ENCODE measurements at places on chromosomes 7 and 10. TPM values are rescaled to one million over a fixed set of nuclear protein-coding genes. Genes with fewer than 3 reads are reported as not detected.

Gene ACADSB
- total RNA-seq, result 18.7 TPM

Gene ADIRF
- total RNA-seq, result 98.1 TPM

Gene NKX2-3
- total RNA-seq, result 35.2 TPM

Gene LBX1
- total RNA-seq, result not detected

Gene GPR146
- total RNA-seq, result 30.8 TPM

DNA sequence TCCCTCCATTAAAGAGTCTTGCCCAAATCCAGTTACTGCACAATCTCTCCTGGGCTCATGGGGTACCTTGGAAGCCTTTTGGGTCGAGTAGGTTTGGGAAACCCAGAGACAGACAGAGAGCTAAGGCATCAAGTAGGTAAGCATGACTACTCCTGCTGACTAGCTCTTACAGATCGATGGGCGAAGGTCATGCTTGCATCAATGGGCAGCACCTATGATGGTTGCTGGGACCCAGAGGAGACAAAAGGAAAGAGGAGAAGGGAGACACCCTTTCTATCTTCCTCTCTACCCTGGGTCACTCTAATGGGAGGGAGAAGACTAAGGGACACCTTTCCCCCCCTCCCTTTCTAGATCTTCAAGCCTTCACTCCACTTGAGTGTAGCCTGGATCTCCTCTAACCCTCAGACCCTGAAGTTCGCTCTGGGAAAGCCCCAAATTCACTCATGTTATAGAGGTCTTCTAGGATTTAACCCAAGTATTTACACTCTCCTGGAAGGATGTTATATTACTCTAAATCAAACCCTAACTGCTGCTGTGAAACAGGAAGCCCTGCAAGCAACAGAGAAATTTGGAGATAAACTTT is 31.6 kb upstream of the ZNF746 start:
- no peak for DNase-seq
- H3K27ac ChIP-seq, result no peak overlapping the region
- no peaks in the 10 kb centered on the region for H3K27me3 ChIP-seq

DNA sequence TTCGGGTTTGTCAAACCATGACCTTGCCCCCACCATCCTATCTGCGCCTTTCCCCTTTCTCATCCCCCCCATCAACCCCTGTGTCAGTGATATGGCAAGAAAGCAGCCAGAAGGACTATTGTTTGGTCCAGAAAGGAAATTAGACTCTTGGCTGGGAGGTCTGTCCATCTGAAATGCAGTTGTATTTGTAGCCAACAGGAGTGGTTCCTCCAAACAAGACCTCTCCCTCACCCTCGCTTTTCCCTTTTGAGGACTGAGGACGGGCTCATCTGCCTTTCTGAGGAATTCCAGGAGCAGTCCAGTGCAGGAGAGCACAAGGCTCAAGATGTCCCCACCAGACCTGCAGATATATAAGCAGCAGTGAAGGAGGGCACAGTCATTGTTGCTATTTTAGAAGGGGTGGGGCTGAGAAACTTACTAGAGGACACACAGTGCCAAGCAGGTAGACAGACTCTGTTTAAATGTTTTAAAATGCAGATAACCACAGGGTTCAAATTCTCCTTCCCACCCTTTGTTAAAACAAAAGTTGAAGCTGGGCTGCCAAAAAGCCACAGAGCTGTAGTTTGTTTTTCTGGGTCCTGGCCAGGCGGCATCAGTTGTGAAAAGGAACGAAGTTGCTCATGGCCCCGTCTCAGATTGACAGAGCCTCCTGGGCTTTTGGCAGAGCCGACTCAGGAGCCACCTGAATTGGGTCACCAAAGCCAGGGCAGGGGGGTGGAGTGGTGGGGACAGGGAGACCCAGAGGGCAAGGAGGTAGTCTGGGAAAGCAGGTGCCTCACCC is 37.3 kb downstream of the CYP17A1 start:
- H3K27me3 ChIP-seq, result no peaks in the 10 kb centered on the region
- H3K27ac ChIP-seq, result peak overlapping the region; percentile 79
- DNase-seq, result peak; percentile 79
- H3K36me3 ChIP-seq, result peaks cover 15% of the 10 kb centered on the region

DNA sequence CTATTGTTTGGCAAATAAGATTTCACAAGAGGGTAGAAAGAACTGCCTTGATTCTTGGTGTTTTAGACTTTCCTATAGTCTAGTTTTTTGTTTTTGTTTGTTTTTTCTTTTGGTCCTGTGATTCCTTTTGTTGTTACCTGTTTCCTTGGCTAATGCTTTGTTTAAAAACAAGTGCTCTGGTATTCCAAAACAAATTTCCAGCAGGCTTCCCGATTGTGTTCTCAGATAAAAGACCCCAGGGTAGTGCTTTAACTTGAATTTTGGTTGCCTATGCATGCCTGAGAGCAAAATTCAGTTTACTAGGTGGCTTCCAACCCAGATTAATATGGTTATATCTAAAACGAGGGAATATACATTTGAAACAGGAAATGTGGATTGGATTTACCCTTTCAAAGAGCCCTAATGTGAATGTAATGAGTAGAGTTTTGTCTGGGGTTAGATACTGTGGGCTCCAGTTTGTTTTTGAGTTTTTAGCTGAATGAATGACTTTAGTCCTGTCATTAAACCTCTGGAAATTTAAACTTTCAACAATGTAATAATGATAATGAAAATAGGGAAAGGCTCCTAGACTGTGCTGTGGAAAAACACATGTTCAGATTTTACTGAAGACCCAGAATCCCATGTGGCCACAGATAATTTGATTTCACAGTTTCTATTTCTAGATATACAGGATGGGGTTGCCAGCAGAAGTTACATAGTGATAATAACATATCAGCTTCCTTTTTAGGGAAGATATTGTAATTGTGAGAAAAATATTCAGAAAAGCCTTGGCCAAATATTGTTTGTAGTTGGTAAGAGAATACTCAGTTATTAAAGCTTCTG is 23.9 kb downstream of the AUTS2 start:
- no peaks in the 10 kb centered on the region for H3K4me1 ChIP-seq
- H3K27ac ChIP-seq, result no peak overlapping the region
- H3K36me3 ChIP-seq, result no peaks in the 10 kb centered on the region
- no peak for DNase-seq
- no peak overlapping the region for H3K4me3 ChIP-seq

DNA sequence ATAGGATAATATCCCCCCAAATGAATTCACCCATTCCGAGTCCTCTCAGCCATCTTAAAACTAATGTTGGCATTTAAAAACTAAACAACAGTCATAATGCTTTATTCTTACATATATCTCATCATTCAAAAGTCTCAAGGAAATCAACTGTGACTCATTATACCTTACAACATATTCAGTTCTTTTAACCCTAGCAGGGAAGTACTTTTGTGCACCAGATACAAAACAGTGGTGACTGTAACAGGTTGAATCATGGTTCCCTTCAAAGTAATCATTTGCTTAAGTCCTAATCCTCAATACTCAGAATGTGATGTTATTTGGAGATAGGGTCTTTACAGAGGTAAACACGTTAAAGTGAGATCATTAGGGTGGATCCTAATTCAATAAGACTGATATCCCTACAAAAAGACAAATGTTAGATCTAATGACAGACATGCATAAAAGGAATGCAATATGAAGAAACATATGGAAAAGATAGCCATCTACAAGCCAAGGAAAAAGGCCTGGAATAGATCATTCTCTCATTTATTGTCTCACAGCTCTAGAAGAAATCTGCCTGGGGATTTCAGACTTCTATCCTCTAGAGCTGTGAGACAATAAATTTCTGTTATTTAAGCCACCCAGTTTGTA is 42.3 kb downstream of the RELN start:
- no peaks in the 10 kb centered on the region for H3K36me3 ChIP-seq
- H3K4me1 ChIP-seq, result no peaks in the 10 kb centered on the region
- H3K4me3 ChIP-seq, result no peak overlapping the region
- H3K27ac ChIP-seq, result no peak overlapping the region
- H3K27me3 ChIP-seq, result no peaks in the 10 kb centered on the region

DNA sequence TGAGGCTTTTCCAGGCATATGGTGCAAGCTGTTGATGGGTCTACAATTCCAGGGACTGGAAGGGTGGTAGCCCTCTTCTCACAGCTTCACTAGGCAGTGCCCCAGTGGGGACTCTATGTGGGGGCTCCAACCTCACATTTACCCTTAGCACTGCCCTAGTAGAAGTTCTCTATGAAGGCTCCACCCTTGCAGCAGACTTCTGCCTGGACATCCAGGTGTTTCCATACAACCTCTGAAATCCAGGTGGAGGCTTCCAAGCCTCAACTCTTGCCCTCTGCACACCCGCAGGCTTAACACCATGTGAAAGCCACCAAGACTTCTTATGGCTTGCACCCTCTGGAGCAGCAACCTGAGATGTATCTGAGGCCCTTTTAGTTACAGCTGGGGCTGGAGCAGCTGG is 87.8 kb downstream of the ZNF777 start:
- H3K27ac ChIP-seq, result no peak overlapping the region
- DNase-seq, result no peak
- no peaks in the 10 kb centered on the region for H3K27me3 ChIP-seq
- no peaks in the 10 kb centered on the region for H3K36me3 ChIP-seq

GRCh38 chr10:14860791-14861190 is 17.9 kb upstream of the SUV39H2 start:
- peaks cover 4% of the 10 kb centered on the region for H3K36me3 ChIP-seq
- H3K4me1 ChIP-seq, result no peaks in the 10 kb centered on the region
- H3K4me3 ChIP-seq, result no peak overlapping the region
- DNase-seq, result no peak

DNA sequence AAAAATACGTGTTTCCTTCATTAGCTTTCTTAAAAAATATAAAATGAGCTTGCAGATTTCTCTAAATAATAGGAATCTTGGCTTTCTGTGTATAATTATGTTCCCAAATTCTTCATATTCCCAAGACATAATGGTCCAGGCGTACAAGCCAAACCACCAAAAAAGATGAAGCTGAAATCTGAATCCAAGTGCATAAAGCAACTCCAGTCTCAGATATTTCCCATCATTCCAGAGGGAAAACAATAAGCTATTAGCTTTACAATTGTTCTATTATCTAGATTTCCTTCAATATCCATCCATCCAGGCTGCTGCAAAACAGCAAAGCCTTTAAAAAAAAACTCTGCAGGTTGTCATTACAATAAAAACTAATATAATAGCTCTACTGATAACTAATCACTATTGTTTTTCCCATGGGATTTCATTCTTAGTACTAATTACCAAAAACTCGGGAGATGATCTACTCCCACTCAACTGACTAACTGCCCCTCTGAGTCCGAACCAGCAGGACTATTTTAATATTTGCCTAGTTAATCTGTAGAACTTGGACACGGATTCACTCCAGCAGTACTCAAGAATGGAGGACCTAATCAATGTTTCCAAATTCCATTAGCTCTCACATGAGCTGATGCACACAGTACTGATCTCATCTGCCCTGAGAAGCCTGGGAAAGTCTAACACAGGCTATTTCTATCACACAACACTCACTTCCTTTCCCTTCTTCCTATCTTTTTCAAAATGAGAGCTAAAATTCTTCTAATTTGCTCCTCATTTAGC is 108.9 kb upstream of the ASAH2 start:
- no peak overlapping the region for H3K4me3 ChIP-seq
- H3K27ac ChIP-seq, result no peak overlapping the region
- H3K27me3 ChIP-seq, result no peaks in the 10 kb centered on the region
- peaks cover 7% of the 10 kb centered on the region for H3K4me1 ChIP-seq
- H3K36me3 ChIP-seq, result no peaks in the 10 kb centered on the region

DNA sequence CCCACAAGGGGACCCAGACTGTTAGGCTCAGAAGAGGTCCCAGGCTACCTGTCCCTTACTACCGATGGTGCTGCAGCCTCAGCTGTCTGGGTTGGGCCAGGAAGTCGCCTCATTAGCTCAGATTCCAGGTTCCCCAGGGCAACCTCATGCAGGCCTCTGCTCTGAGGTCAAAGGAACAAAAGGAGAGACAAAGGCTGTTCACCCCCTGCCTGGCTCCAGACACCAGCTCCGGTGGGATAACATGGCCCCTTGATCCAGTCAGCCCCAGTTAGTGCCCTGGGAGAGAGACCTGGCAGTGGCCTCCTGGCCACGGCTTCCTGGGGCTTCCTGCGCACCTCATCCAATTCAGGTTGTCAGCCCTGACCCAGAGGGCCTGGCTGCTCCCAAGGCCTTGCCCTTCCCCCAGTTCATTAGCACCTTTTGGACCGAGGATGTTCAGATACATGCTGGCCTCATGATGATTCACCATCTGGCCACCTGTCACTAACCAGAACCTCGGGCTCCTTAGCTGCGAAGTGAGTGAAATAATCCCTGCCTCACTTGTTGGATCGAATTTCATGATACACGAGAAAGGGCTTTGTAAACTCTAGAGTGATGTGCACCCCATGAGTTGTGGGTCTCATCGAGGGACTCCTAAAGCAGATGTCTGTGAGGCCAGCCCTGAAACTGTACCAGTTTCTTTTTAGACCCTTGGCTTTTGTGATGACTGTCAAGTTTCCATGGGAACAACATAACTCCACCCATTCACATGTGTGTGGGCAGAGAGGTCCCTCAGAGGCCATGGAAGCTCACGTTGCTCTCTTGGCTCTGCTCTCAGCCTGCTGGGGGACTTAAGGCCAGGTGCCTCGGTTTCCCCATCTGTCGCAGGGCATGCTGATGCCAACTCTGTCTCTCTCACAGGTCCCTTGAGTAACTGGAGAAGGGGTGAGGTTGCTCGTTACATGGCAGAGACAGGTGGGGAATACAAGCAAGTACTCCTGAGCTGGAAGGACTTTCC is 79.5 kb upstream of the PCBD1 start:
- H3K27me3 ChIP-seq, result no peaks in the 10 kb centered on the region
- no peaks in the 10 kb centered on the region for H3K36me3 ChIP-seq
- DNase-seq, result no peak

DNA sequence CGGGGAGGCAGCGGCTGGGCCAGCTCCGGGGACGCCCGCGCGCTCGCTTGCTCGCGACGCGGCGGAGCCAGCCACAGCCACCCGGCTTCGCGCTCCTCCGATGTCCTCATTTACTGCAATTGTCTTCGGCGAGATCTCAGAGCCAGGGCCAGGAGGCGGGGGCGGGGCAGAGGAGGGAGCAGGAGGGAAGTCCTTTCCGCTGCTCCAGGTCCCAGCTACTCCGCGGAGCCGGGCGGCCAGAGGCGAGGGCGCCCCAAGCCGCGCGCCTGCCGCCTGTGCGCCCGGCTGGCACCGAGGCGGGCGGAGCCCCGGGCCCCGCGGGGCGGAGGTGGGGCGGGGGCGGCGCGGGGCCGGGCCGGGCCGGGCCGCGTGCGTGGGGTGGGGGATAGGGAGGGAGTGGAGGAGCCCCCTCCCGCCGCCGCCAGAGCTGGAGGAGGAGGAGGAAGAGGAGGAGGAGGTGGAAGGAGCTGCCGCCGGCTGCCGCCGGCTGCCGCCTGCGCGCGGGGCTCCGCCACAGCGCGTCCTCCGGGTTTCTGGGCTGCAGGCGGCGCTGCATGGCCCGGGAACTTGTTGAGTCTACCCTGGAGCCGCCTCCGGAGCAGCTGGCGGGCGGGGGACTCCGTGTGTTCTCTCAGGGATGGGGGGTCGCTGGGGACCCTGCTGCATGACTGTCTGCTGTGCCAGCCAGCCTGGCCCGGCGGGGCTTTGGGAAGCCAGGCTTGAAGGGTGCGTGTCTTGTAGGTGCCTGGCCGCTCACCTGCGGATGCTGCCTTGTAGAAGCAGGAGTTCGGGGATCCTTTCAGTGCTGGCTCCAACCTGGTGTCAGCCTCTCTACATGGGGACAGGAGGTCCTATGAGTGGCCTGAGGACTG is at the start of gene INSYN2A:
INSYN2A (minus strand) TSS at position 310 of the 872 bp plus-strand sequence. CDS start 20,196 bp downstream, outside the sequence.
- no peaks in the 10 kb centered on the region for H3K36me3 ChIP-seq
- H3K27ac ChIP-seq, result no peak within 1 kb of the TSS
- H3K4me1 ChIP-seq, result no peaks in the 10 kb centered on the region
- H3K4me3 ChIP-seq, result peak within 1 kb of the TSS; percentile 34
- no peak for DNase-seq
- peaks cover 38% of the 10 kb centered on the region for H3K27me3 ChIP-seq

- H3K36me3 ChIP-seq, result no peaks in the 10 kb centered on the region
- no peak overlapping the region for H3K27ac ChIP-seq
- H3K4me3 ChIP-seq, result no peak overlapping the region
- peaks cover 4% of the 10 kb centered on the region for H3K4me1 ChIP-seq
- DNase-seq, result no peak
Observed at GRCh38 chr10:58712141-58712540, 199.5 kb downstream of the BICC1 start.
